ENCODE measurements at places on chromosomes 4 and X. TPM values are rescaled to one million over a fixed set of nuclear protein-coding genes. Genes with fewer than 3 reads are reported as not detected.

Gene IL2
- total RNA-seq, result 0.48 TPM

Gene PABPC5
- 3.0 TPM for total RNA-seq

Gene PCDH19
- 1.8 TPM for total RNA-seq

Gene GPR82
- 0.33 TPM for total RNA-seq

Gene FGF5
- total RNA-seq, result not detected

Gene APLN
- total RNA-seq, result 4.5 TPM

Gene TLR2
- total RNA-seq, result 52.4 TPM

Gene ADH4
- total RNA-seq, result 0.48 TPM

Gene EFHC2
- 1.9 TPM for total RNA-seq

Gene SASH3
- 18.7 TPM for total RNA-seq

Gene MTCP1
- 1.8 TPM for total RNA-seq
